ENCODE measurements at places on chromosomes 6 and 20.

DNA sequence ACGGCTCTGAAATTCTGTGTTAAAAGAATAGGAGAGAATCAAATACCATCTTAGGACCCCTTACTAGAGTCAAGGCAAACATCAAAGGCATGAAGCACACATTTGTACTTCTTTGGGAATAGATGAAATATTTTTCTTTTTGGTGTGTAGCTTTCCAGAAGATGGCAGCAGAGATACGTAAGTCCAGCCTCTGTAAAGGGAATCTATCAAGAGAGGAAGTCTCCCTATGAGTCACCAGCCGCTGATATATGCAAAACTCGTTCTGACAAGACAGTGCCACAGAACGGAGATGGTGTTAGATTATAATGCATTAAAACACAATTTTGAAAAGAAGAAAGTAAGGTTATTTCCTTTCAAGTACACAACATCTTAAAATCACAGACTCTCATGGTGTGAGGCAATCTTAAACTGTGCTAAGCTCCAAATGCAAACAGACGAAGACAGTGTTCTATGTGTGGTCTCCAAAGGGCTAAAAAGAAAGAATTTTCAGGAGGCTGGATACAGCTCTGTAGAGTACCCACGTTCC, 120.0 kb upstream of the AGPAT4 start:
- no peak for DNase-seq

GRCh38 chr6:97322226-97322625, 39.2 kb upstream of the MMS22L start:
- DNase-seq: no peak

- no peak for DNase-seq
Observed at GRCh38 chr6:365835-366234, 25.7 kb upstream of the IRF4 start.

- DNase-seq: no peak
Observed at GRCh38 chr20:63540417-63541186, 3.4 kb upstream of the PTK6 start.

DNA sequence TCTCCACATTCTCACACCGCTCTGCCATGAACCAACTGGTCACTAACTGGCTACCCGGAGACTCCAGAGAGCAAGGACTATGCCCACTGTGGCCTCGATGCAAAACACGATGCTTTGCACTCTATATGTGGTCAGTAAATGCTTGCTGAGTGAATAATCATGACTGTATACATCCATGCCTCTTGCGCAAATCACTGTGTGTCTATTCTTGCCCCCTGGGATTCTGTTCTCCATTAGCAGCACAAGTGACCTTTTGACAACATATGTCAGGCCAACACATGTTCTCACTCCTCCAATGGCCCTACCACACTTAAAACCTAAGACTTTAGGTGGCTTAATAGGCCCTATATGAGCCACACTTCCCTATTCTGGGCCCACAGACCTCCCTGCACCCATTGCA, 16.9 kb downstream of the KIF16B start:
- no peak for DNase-seq

GRCh38 chr20:55291261-55291660, 714.1 kb downstream of the CBLN4 start:
- no peak for DNase-seq

DNA sequence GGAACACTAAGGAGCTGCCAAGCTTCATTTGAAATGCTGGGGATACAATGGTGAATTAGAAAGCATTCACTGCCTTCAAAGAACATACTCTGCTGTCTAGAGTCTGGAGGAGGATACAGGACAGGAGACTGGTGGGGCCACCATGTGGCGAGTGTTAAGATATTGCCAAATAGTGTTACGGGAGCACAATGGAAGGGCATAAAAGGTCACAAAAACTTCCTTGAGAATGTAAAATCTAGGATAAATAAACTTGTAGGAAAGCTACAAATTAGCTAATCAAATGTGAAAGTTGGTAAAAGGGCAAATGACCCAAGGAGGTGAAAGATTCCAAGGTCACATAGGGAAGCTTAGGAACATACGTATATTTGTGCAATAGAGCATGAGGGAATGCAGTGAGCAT, 271.7 kb downstream of the RFPL4B start:
- DNase-seq: no peak

- no peak for DNase-seq
Observed at GRCh38 chr6:155188707-155189496, 74.9 kb upstream of the CLDN20 start.

- no peak for DNase-seq
Observed at GRCh38 chr6:160882006-160882405, 109.6 kb upstream of the MAP3K4 start.

Data from NCI-H187 treated with DMSO at 0.1 percent for 48 hours (cell line).